ENCODE measurements at places on chromosomes 3 and 15.

- DNase-seq: no peak
Observed at GRCh38 chr3:151690645-151691044, 43.1 kb upstream of the AADACL2 start.

DNA sequence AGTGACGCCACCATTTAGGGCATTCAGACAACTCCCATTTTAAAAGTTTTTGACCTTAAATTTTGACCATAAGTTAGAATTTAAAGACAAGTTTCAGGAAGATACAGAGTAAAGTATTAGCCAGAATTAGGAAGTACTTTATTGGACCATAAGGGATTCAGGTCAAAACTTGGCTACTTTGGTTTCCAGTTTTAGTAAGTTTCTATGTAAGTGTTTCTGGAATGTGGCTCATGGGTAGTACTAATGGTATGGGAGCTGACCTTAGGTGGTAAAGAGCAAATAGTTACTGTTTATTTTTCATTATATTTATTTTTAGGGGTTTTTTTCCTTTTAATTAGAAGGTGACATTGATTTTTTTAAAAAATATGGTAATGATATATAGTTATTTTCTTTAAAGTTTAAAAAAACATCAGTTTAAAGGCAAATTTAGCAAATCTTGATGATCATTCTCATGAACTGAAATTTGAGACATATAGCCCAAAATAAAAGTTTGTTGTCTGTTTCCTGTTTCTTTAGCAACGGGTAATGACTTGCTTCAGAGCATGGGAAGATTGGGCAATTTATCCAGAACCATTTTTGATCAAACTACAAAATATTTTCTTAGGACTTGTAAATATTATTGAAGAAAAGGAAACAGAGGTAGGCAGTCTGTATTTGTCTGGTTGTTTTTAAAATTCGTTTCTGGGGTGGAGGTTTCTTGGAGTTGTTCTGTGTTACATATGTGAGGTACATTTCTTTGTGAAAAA lies 34.3 kb downstream of the U2SURP start:
- DNase-seq: no peak

DNA sequence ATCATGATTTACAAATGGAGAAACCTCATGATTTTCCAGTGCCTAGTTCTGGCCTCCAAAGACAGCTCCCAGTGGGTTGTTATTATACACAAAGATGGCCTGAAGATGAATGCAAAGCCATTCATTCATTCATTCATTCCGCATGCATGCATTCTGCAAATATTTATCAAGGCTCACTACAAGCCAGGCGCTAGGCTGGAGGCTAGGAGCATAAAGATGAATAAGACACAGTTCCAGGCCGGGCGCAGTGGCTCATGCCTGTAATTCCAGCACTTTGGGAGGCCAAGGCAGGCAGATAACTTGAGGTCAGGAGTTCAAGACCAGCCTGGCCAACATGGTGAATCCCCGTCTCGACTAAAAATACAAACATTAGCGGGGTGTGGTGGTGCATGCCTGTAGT lies 2.4 kb upstream of the PSMD2 start:
- DNase-seq: no peak

GRCh38 chr3:60017631-60018030 lies 967.8 kb upstream of the CFAP20DC start:
- no peak for DNase-seq

- DNase-seq: no peak
Observed at GRCh38 chr3:183460081-183461055, 31.9 kb upstream of the MCF2L2 start.

DNA sequence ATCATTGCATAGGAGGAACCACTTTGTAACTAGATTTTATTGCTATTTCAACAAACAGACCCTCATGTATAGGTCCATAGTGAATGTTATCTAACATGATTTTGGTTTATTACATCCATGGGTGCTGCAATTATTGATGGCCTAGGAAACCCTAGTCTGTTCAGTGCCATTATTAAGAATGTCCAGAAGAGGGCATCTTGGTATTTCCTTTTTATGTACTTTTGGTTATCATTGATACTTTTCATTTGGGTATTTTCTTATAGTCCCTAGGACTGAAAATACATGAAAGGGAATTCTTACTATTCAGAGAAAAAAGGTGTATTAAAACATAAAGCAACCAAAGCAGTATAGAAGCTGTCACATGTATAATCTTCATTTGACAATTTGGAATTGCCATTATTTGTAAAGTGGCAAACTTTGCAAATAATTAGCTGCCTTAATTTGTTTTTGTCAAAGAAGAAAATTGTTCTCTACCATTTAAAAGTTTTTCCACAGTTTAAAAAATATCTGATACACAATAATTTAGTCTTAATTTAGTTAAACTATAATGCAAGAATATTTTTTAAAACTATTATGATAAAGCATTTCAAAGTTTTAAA lies 48.7 kb downstream of the CNOT10 start:
- peak; percentile 60 for DNase-seq

GRCh38 chr3:146626403-146627122 lies 21.4 kb upstream of the PLSCR5 start:
- no peak for DNase-seq

- no peak for DNase-seq
Observed at GRCh38 chr3:16086690-16087089, 87.8 kb upstream of the GALNT15 start.

DNA sequence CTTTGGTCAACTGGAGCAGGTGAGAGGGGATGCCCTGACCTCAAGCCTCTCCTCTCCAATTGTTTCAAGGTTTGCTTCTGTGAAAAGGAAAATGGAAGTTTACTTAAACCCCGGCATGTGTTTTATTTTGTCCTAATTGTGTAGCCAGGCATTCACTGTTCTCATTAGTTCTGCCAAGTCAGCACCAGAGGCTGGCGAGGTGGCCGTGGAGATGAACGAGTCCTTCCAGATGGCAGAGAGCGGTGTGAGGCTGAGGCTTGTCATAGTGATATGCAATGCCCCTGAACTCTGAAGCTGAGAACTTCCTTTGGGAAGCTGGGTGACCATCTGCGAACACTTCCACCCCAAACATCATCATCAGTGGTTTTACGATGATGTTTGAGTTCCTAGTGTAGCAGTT lies 199.6 kb downstream of the TJP1 start:
- DNase-seq: no peak

DNA sequence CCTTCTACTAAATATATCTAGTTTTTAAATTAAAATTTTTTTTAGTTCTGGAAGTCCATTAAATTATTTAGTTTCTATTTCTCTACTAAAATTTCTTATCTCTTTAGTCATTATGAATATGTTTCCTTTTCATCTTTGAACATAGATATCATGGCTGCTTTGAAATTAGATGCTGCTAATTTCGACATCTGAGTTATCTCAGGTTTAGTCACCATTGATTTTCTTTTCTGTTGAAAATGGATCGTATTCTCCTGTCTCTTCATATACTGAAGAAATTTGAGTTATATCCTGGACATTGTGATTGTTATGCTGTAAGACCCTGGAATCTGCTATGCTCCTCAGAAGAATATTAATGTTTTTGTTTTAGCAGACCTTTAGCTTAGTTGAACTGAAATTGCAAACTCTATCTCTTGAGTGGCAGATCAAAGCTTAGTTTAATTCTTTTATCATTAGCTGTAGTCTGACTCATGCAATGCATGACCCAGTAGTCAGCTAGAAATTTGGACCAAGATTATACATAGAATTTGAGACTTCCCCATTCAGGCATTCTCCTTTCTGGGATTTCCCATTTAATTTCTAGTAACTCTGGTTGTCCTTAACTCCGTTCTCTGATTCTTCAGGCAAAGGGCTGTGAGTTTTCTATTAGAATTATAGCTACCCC lies 439.8 kb upstream of the IL12A start:
- DNase-seq: peak; percentile 7

- no peak for DNase-seq
Observed at GRCh38 chr15:90382320-90382719, 5.7 kb upstream of the IQGAP1 start.

DNA sequence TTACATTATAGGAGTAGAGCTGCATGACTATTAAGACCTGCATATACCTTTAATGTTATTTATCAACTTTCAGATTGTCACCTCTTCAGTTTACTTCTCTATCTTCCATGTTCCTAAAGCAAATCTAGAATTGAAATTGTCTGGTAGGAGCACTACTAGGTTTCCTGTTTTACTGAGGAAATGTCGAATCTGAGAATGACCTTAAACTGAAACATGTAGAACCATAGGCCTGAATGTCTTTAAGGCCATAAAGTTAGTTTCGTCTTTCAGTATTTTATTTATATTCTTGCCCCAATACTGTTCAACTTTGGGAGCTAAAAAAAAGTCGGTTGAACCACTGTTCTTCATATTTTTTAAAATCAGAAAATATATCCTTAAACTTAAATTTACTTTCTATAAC lies 92.7 kb downstream of the IL1RAP start:
- no peak for DNase-seq

GRCh38 chr3:114235431-114235830 lies 1.9 kb downstream of the ZNF80 start:
- DNase-seq: no peak

DNA sequence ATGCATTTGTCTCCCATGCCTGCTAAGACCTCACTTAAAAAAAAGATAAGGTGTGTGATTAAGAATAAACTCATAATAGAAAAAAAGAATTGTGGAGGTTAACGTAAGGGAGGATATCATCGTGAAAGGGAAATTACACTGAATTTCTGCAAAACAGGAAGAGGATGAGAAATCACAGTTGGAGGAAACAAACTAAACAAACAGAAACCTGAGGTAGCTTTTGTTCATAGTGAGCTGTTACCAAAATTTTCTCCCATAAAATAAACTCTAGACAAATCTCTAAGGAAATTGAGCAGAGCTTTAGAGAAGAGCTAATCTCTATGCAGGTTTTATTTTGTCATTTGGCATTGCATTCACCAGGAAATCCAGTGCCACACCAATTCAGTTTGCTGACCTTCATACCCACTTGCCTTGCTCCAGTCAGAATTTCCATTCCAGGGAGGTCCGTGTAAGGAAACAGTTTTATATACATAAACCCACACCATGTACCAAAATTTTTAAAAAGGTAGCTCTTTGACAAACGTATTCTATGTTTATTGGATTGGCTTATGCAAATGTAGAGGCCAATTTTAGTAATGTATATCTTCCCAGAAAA lies 231.2 kb downstream of the MBNL1 start:
- DNase-seq: no peak

GRCh38 chr3:188111002-188111584 lies 42.9 kb upstream of the LPP start:
- peak; percentile 10 for DNase-seq

DNA sequence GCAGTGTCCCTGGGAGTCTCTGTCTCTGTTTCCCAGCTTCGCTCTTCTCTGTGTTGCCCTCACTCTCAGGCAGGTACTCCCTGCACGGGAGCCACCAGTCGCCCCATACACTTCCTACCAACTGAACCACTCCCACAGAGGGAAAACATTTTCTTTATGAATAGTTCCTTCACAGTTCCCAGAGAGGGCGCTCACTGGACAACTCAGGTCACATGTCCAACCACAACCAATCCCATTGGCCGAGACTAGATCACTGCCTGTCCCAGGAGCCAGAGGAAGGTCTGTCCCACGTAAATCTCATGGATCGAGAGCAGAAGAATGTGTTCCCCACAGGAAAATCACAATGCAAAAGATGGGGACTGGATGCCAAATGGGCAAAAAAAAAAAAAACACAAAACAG lies 26.1 kb downstream of the GRK7 start:
- no peak for DNase-seq

DNA sequence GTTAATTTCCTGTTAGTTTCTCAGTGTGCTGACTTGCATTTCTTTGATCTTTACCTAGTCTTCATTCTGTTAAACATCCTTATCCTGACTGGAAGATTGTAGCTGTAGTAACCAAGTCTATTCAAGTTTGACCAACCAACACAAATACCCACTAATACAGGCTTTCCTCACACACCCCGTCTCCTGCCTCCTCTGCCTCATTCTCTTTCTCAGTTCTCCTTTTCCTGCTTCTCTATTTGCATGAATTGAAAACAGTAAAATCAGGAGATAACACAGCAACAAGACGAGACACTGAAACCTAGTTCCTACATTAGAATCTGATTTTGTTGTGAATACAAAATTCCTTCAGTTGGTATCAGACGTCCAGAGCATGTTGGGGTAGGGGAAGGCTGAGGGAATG lies 116.9 kb upstream of the ARPP21 start:
- no peak for DNase-seq

DNA sequence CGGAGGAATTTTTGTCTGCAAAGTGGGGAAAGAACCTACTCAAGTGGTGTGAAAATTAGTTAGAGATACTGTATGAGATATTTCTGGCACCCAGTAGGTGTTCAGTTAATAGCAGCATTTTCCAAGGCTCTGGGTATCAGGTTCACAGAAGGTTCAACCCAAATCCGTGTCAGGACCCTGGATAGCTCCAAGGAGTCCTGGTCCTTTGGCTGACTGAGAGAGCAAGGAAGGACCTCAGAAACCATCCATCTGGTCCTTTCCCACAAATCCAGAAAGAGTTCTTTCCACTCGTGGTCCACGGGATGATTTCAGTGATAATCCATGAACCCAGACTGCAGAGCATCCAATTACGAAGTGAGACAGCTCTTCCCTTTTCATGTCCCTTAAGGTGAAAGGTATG lies 51.4 kb downstream of the SLC6A11 start:
- DNase-seq: peak; percentile 44

GRCh38 chr3:74845081-74845480 lies 230.6 kb upstream of the CNTN3 start:
- peak; percentile 5 for DNase-seq

- peak; percentile 52 for DNase-seq
Observed at GRCh38 chr15:63514531-63514943, 10.1 kb downstream of the USP3 start.

DNA sequence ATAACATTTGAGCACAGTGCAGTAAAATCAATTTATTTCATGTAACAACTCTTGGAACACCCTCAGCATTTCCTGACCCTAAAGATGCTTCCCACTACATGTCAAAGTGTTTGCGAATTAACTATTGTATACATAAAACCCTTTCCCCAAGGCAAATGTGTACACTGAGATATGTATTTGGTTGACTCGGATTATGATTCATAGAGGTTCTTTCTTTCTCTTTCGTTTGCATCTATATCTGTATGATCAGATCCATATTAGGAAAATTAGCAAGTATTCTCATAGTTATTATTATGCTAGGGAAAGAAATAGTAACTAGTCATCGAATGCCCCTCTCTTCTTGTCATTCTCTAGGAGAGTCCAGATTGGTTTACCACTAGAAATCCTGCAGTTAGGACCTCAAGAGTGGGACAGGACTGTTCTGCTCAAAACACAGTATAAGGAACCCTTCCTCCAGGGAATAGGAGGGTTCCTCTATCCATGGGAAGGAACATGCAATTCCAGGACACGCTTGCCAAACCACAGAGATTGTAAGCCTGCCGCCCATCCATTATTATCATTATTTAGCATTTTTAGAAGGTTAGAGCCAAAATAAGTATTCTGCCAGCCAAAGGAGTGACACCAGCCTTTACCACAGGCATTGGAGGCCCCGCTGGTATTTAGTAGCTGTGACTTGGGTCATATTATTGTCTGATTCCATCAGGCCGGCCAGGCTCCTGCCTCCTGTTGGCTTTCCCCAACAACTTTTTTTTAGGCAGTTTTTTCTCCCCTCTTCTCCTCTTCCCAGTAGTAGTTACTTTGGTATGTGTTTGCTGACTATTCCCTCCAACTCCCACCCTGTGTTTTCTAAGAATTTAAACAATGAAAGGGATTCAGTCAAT lies 100.7 kb downstream of the GALK2 start:
- DNase-seq: peak; percentile 71

Data from GM03348 (cell line).